ENCODE measurements at places on chromosomes 12 and 14.

DNA sequence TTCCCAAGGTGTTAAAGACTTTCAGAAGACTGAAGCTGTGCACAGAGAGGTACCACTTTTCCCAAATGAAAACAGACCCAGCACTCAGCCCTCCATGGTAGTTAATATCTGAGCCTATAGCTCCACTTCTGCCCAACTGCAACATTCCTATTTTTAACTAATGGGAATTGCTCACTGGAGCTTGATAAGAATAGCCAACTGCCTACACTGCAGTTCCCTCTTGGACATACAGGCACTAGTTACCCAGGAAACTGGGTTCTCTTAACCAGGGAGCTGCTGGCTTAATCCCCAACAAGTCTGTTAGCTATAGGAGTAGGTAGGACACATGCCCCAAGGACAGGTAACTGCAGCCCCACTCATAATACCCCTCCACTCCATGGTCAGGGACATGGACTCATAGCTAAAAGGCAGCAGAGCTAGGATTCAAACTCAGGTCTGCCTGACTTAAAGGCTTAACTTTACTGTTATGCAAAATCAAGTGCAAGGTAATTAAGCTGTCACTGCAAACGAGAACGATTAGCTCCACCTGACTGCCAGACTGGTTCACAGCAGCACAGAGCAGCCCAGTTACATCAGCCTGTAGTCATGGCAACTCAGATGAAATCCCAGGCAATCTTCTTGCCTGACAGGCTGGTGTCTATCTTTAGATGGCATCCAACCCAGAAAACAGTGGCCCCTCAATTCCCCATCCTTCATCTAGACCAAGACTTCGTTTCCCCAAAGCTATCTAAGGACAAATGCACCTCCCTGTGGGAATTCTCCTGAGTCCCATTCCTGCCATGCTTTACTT is 77.1 kb upstream of the ACTN1 start:
- DNase-seq: no peak

GRCh38 chr14:25042362-25043299 is 7.3 kb downstream of the STXBP6 start:
- DNase-seq: no peak

- DNase-seq: no peak
These were observed 30.6 kb downstream of the CLECL1 start for GRCh38 chr12:9702255-9702654.

- no peak for DNase-seq
These were observed 1.3 kb upstream of the RASSF3 start for GRCh38 chr12:64608901-64609535.

DNA sequence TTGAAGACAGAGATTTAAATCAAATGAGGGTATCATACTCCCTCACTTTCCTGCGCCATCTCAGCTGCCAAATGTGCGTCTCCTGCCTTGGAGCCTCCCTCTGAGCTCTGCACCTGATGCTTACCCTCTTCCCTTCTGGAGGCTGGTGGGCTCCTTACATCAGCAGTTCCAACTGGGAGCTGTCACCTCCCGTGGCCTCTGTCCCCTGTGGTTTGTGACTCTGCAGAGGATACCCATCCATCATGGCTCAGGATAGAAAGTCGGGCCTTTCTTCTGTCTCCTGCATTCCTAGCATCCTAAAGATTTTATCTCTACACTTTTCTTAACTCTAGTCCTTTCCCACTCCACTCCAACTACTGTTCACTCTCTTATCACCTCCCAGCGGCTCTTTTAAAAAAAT is 570.6 kb downstream of the BCL11B start:
- no peak for DNase-seq

DNA sequence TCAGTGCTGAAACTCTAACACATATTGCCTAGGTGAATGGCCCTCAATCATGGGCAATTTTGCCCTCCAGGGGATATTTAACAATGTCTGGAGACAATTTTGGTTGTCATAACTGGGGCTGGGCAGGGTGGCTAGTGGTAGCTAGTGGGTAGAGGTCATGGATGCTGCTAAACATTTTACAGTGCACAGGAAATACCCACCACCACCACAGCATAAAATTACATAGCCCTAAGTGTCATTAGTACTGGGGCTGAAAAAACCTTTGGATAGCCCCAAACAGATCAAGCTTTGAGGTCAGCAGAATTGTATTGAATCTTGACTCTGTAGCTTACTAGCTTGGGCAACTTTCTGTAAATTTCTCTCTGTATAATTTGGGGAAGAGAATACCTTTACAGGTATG is 758.0 kb downstream of the BCL11B start:
- DNase-seq: no peak

GRCh38 chr12:6347367-6348338 is 5.8 kb upstream of the TNFRSF1A start:
- DNase-seq: no peak

DNA sequence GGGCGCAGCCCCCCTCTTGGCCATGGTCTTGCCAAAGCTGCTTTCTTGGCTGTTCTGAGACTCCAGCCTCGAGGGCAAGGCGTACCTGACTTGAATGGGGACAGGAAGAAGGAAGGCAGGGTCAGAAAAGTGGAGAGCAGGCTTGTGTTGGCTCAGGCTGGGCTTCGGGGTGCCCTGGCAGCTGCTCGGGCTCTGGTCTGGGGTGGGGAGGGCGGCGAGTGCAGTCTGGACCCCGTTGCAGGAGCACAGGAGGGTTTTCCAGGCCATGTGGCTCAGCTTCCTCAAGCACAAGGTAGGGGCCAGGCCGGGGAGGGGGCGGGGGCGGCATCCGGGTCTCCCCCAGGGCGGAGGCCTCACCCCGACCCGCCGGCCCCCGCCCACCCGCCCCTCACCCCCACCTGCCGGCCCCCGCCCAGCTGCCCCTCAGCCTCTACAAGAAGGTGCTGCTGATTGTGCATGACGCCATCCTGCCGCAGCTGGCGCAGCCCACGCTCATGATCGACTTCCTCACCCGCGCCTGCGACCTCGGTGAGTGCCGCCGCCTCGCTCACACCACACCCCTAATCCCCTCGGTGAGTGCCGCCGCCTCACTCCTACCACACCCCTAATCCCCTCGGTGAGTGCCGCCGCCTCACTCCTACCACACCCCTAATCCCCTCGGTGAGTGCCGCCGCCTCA is 4.2 kb downstream of the NOC4L start:
- no peak for DNase-seq

- DNase-seq: no peak
These were observed 23.3 kb downstream of the RNF34 start for GRCh38 chr12:121423253-121423652.

GRCh38 chr14:103416916-103417315 is 31.7 kb downstream of the MARK3 start:
- DNase-seq: no peak

DNA sequence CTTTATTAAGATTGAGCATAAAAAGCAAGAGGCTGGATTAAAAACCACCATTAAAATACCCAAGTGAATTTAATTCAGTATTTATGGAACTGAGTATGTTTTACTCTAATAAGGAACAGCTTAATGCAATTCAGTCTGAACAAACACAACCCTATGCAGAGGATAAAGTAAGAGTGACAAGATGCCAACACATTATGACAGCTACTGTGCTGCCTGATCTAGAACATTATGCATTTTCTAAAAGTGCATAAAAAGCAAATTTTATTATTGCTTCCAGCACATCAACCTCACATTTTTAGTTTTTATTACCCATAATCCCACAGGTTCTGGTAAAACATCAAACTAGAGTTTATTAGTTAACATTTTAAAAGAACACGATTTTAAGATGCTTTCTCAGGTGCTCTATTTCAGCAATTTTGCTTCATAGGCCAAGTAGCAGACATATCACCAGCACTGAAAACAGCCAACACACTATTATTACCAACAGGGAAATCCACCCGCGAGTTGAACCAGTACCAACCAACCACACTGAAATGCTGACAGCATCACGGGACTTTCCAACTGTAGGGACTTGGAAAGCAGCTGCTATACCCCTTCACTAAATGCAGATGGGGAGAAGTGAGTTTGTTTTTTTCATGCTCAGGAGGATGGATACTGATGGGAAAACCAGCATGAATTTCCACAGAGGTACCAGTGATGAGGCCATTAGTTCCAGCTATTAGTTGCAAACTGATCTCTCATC is 372.1 kb downstream of the KCNH5 start:
- no peak for DNase-seq

GRCh38 chr12:98618952-98619351 is 25.5 kb downstream of the SLC25A3 start:
- no peak for DNase-seq

GRCh38 chr12:21891751-21892217 is 49.4 kb downstream of the ABCC9 start:
- DNase-seq: no peak

DNA sequence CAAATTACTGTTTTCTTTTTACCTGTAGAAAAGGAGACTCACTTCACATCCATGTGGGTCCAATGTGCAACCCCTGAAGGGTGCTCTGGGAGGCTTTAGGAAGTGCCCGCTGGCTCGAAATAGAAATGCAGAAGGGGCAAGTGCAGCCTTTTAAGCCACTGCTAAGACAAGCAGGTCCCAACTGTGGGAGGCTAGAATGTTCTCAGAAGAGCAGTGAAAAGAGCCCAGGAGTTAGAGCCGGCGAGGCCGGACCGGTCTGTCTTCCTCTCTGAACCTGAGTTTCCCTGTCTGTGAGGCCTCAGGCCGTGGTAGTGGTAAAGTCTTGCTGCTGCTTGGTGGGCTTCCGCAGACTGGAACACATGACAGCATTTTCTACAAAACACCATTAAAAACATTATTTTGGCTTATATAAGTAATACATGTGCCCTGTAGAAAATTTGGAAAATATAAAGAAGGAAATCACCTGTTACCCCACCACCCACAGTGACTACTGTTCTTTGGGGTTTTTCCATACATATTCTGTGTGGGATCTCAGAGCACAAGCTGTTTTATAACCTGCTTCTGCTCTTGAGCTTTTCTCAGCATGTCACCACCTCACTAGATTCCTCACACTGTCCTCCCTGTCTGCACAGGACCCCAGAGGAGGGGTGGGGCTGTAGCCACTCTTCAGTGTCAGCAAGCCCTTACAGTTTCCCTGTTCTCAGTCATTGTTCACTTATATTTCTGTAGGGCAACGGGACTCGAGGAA is 6.0 kb downstream of the CKB start:
- DNase-seq: no peak

DNA sequence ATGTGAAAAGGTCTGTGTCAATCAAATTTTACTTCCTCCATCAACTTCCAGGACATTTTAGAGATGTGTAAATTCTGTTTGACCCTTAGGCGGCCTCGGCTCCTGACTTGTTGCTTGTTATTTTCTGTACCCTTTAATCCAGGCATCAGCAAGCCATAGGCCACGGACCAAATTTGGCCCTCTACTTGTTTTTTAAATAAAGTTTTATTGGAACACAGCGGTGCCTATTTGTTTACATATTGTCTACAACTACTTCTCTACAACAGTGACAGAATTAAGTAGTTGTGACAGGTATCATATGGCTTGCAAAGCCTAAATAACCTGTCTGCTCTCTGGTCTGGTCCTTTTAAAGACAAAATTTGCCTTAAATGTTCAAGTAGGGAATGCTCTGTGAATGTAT is 132.1 kb downstream of the AACS start:
- no peak for DNase-seq

DNA sequence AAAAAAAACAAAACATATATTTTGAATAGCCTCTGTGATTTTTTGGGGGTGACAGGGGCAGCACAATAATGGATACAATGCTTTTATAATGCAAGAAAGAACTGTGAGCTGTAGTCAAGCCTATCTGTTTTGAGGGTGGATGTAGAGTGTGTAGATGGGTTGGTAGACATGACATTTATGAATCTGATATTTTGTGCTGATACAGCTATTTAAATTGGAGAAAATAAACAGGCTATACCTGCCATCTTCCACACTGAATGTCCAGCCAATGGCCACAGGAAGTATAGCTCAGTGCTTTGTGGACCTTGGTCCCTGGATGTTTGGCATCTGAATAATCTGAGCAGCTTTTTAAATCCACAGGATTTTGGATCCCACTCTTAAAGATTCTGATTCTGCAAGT is 175.0 kb downstream of the NEDD1 start:
- no peak for DNase-seq

- DNase-seq: no peak
These were observed 80.8 kb downstream of the TMTC1 start for GRCh38 chr12:29702972-29703371.

- DNase-seq: no peak
These were observed 40.7 kb upstream of the FUT8 start for GRCh38 chr14:65371784-65372183.

DNA sequence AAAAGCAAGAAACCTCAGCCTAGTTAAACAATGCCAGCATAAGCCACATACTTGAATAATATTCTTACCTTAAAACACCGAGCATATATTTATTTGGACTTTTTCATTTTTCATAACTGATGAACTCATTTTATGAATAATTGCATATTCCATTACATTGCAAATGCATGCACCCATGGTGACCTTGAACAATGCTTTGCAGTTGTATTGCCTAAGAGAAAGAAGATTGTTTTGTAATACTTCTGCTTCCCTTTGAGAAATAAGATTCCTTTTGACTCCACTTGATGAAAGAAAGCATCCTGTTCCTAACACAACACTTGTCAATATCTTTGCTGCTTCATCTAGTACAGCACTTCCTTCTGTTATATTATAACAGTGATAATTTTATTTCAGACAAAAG is 1182.2 kb downstream of the FLRT2 start:
- DNase-seq: no peak

DNA sequence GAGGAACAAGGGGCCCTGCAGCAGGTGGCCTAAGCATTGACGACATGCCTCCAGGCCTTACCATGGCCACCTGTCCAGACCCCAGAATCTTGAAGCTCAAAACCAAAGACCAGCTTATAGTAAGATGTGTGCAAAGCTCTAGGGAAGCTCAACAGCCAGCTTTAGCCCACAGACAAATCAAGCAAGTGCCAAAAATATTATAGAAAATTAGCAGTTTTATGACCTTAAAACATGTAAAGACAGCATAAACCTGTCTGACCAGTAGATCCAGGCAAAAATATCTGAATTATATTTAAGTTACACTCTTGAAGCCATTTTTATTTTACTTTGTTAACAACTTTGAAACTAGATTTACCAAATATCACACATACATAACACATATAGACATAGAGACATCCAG is 90.6 kb downstream of the TXNDC16 start:
- DNase-seq: no peak

GRCh38 chr12:114334395-114334794 is 71.5 kb downstream of the TBX5 start:
- no peak for DNase-seq

GRCh38 chr14:72743626-72744025 is 150.3 kb downstream of the DPF3 start:
- DNase-seq: no peak

DNA sequence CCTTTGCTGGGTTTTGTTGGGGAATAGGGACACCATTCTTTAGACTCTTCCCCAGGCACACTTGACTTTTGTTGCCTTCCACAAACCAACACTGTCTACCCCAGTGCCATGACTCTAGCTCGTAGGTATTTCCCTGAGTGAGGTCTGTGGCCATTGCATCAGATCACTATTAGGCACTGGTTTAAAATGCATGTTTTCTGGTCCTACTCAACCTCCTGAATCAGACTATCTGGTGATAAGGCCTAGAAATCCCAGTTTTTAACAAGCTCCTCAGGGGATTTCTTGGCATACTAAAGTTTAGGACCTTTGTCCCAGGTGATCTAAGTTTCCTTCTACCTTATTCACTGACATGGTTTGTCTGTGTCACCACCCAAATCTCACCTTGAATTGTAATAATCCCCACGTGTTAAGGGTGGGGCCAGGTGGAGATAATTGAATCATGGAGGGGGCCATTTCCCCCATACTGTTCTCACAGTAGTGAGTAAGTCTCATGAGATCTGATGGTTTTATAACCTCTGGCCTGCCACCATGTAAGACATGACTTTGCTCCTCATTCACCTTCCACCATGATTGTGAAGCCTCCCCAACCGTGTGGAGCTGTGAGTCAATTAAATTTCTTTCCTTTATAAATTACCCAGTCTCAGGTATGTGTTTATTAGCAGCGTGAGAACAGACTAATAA is 87.8 kb upstream of the PSMC1 start:
- no peak for DNase-seq

All from activated CD8-positive, alpha-beta memory T cell treated with anti-CD3 and anti-CD28 coated beads for 1 hour (primary cell).